GM13976 (cell line): ENCODE measurements at places on chromosomes 6 and 20.

DNA sequence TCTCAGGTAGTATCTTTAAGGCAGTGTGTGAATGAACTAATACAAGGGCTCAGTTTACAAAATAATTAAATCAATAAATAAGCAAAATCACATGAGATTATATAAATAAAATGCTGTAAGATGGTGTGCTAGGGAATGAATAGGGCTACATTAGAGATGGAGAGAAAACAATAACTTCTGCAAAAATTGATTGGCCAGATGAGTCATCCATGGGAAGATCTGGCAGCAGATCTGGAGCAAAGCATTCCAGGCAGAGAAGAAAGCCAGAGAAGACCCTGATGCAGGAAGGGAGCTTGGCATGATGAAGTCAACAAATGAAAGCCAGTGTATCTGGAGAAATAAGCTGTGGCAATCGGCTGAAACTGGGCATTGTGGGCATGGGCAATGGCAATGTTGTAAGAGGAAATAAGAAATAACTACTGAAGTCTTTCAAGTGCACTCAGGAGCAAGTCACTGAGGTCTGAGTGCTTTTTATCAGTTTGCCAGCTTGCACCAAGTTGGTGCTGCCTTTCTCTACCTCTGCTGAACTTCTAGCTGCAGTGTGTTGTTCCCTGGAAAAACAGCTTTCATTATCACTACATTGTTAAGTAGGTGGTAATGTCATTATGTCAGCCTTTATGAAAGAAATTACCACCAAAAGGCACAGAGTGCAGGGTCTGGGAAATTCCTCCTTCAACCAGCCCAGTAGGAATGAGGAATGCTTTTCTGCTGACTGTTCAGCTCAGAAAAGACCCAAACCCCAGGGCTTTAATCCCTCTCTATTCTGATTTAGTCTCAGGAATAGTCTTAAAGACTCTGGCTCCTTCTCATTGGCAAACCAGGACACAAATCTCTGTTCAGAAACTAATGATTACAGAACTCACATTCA lies 231.6 kb downstream of the HTR1B start:
- DNase-seq = no peak

GRCh38 chr6:118377711-118378414 lies 170.2 kb upstream of the PLN start:
- no peak for DNase-seq

- no peak for DNase-seq
Observed at GRCh38 chr20:32681175-32682084, 7.7 kb upstream of the C20orf203 start.

- no peak for DNase-seq
Observed at GRCh38 chr6:4732691-4733315, 43.4 kb upstream of the CDYL start.
